Activated T-helper 1 cell treated with anti-CD3 and anti-CD28 coated beads, Interleukin-2, amount 50 U/mL, for 16 hours (primary cell): ENCODE measurements at places on chromosomes 3 and 15.

DNA sequence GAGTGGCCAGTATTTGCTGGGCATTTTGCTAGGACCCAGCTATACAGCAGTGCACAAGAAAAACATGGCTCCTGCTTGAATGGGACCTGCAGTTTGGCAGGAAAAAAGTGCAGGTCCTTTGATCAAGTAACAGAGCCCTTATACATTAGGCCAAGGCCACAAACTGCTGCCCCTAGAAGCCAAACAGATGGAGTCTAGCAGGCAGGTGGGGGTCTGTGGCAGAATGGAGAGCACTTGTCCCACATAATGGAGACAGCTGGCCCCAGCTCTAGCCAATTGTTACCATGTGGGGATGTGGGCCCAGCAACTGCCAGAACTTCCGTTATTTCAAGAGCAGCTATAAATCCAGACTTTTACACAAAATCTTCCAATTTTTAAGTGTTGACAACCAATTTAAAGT, 79.3 kb downstream of the SHQ1 start:
- no peak for DNase-seq

- DNase-seq, result no peak
These were observed 22.5 kb downstream of the HEXA start for GRCh38 chr15:72353266-72353665.

GRCh38 chr3:5123937-5124336, 1.8 kb downstream of the ARL8B start:
- no peak for DNase-seq

- DNase-seq, result no peak
These were observed 14.8 kb downstream of the CLK3 start for GRCh38 chr15:74630284-74631086.

- DNase-seq, result no peak
These were observed 1353.1 kb downstream of the ZPLD1 start for GRCh38 chr3:103787879-103788278.

- no peak for DNase-seq
These were observed 13.0 kb upstream of the RAMAC start for GRCh38 chr15:82972990-82973389.

- no peak for DNase-seq
These were observed 19.0 kb downstream of the PAK6 start for GRCh38 chr15:40257656-40258450.

- DNase-seq, result no peak
These were observed 28.6 kb upstream of the RAB7A start for GRCh38 chr3:128697341-128697740.

GRCh38 chr3:41348401-41348800, 149.1 kb downstream of the CTNNB1 start:
- no peak for DNase-seq

DNA sequence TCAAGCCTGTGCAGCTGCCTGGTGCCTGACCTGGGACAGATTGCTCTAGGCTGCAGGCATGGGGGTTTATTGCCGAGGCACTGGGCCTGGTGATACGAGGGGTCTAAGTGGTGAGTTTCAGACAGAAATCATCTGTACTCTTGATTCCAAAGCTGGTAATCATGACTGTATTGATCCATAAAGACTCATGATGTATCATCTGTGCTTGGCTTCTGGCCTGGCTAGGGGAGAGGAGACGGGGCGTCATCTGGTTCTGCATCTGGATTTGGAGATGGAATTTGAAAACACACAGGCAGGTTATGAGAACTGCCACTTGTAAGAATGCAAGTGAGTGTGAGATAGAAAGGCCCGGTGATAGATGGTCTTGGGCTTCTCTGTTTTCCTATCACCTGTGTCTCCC, 337.4 kb upstream of the C2CD4B start:
- DNase-seq, result no peak

- DNase-seq, result no peak
These were observed 66.7 kb upstream of the XCR1 start for GRCh38 chr3:46093966-46094365.
